ENCODE measurements at places on chromosomes 3 and 15.
A peak's percentile ranks its signal among the peaks of the same experiment; 100 is the strongest.

GRCh38 chr3:82044930-82045705 lies 283.7 kb upstream of the GBE1 start:
- no peak for DNase-seq

DNA sequence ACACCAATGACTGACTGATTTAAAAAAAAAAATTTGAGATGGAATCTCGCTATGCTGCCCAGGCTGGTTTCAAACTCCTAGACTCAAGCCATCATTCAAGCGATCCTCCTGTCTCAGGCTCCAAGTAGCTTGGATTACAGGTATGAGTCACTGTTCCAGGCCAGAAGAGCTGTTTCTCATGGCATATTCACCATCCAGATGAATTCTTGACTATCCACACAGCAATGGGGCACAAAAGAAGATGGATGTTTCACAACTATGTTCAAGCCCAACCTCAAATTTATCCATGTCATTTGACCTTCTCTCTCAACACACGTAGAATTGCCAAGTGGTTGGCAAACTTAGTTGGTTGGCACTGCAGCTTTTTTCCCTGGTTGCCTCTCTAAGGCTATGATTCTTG lies 40.6 kb downstream of the PRICKLE2 start:
- DNase-seq: no peak

GRCh38 chr15:40238532-40239403 lies at the start of gene PAK6:
Gene PAK6, plus strand, starts transcription at chr15:40239063. Its CDS starts 25,723 bp downstream, at chr15:40264786.
- peak; percentile 77 for DNase-seq

GRCh38 chr3:140898340-140899180 lies 43.1 kb upstream of the SLC25A36 start:
- peak; percentile 75 for DNase-seq

- DNase-seq: no peak
Measured at GRCh38 chr3:121690777-121691405, 30.2 kb upstream of the HCLS1 start.

Data from brain (organoid and tissue), 16 donors.